ENCODE measurements at places on chromosomes 13 and 19.

DNA sequence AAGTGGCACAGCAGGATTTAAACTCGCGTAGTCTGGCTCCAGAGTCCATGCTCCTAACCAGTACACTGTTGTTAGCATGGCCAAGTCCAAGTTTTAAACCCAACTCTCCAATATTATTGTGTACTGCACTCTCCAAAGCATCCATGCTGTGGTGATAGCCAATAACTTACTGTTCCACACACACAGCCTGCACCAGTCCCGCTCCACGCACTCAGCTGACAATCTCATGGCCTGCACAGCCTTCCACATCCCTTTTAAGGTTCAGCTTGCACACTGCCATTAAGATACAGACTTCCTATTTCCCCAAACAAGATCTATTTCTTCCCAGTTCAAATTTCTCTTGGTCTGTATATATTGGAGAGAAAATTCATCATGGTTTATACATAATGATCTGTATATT, 80.7 kb downstream of the LHFPL6 start:
- no peak for DNase-seq

DNA sequence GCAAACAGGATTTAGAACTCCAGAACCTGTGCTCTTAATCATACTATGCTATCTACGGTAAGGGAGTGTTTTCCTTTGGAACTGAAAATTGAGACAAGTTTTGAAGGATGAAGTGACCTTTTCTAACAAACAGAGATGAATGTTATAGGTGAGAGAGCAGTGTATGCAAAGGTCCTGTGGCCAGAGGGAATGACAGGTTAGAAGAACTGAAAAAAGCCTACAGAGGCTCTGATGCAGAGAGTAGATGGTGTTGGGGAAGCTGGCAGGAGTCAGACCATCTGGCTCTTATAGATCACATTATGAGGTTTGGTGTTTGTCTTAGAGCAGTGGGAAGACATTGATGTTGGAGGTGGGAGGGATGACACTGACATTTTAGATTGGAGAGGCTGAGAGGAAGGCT, 2.0 kb downstream of the PCCA start:
- no peak for DNase-seq

GRCh38 chr13:31967155-31967554, 64.4 kb upstream of the FRY start:
- no peak for DNase-seq

DNA sequence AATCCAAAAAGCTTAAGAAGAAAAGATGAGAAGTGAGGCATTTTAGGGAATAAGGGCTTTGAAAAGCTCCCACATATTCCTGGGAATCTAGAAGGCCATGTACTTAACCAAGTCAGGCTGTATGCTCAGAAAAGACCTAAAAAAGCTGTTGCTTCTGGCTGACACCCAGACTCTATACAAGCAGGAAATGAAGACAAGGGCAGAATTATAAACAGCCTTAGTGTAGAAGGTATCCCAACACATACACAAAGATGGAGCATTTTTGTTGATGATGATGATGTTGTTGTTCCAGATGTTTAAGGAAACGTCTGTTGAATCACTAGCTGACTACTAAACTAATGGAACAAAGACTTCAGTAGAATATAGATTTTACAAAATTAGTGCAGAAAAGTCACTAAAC, 26.1 kb upstream of the N4BP2L1 start:
- no peak for DNase-seq

GRCh38 chr13:47399599-47399998, 502.7 kb upstream of the HTR2A start:
- DNase-seq: no peak

DNA sequence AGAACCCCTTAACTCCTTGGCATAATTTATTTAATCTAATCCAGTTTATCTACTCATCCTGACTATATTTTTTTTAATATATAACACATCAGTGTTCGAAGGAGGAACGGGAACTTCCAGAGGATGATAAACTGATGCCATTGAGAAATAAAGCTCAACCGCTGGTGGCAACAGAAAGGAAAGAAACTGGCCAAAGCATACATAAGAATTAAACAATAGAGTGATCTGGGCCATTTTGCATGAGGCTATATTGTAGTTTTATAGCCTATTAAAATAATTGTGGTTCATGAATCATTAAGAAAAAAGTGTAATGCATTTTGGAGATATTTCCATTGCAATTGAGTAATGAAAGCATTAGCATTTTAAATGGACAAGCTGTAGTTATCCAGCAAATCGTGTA, 94.2 kb downstream of the FRY start:
- DNase-seq: no peak
